Mesangial cell (primary cell): ENCODE measurements at places on chromosomes 7 and 10. TPM values are rescaled to one million over a fixed set of nuclear protein-coding genes. Genes with fewer than 3 reads are reported as not detected.

SLC26A3 gene
- total RNA-seq, result not detected in 2 replicates

DDC gene
- total RNA-seq, result not detected in 2 replicates

PTF1A gene
- total RNA-seq, result not detected in 2 replicates

RBM20 gene
- 1.4 and 1.6 TPM in 2 replicates for total RNA-seq

CADPS2 gene
- 6.4 and 7.4 TPM in 2 replicates for total RNA-seq

MMD2 gene
- not detected in 2 replicates for total RNA-seq

NANOS1 gene
- total RNA-seq, result 0.81 and 1.9 TPM in 2 replicates

DPP6 gene
- 0.25 TPM in 1 of 2 replicates, not detected in the other for total RNA-seq

CHAT gene
- not detected in 2 replicates for total RNA-seq

GHRHR gene
- total RNA-seq, result not detected in 2 replicates

AKR1C2 gene
- total RNA-seq, result 1.1 and 5.3 TPM in 2 replicates
